ENCODE measurements at places on chromosomes 5 and 9.

DNA sequence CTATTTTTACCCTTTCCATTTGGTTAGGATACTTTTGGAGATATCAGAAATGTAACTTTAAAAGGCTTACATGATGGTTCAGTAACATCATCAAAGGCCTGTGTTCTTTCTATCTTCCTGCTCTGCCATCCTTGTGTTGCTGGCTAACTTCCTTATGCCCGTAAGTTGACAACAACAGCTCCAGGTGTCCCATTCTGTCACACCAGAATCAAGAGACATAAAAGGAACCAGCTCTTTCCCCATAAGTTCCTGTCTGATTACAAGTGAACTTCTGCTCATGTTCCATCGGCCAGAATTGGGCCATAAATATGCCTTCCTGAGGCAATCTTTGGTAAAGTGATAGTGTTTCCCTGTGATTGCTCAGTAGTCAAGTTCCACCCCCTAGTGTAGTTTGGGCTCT lies 92.4 kb downstream of the FAM170A start:
- no peak for DNase-seq

DNA sequence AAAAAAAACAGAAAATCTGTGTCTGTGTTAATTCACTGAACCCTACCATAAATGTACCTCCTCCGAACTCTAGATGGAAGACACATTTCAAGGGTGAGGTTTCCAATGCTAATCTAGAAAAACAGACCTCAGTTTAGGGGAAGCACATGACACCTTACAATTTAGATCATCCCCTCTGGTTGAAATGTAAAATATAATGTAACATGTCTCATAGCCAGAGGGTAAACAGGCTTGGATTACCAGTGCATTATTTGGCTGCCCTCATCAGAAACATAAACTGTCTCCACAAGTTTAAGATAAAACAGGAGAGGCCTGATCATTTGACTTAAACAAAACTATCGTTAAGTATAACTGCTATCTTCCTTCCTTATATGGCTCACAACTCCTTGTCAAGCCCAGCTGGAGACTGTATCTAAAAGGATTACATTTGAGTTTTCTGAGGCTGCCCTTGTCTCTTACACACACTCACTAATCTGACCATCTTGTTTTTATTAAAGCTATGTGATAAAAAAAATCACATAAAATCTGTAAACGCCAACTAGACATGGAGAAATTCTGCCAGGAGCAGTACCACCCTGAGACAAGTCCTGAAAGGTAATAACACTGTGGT lies 105.7 kb downstream of the LURAP1L start:
- DNase-seq: no peak

GRCh38 chr9:107738789-107739188 lies 249.2 kb upstream of the KLF4 start:
- DNase-seq: no peak

DNA sequence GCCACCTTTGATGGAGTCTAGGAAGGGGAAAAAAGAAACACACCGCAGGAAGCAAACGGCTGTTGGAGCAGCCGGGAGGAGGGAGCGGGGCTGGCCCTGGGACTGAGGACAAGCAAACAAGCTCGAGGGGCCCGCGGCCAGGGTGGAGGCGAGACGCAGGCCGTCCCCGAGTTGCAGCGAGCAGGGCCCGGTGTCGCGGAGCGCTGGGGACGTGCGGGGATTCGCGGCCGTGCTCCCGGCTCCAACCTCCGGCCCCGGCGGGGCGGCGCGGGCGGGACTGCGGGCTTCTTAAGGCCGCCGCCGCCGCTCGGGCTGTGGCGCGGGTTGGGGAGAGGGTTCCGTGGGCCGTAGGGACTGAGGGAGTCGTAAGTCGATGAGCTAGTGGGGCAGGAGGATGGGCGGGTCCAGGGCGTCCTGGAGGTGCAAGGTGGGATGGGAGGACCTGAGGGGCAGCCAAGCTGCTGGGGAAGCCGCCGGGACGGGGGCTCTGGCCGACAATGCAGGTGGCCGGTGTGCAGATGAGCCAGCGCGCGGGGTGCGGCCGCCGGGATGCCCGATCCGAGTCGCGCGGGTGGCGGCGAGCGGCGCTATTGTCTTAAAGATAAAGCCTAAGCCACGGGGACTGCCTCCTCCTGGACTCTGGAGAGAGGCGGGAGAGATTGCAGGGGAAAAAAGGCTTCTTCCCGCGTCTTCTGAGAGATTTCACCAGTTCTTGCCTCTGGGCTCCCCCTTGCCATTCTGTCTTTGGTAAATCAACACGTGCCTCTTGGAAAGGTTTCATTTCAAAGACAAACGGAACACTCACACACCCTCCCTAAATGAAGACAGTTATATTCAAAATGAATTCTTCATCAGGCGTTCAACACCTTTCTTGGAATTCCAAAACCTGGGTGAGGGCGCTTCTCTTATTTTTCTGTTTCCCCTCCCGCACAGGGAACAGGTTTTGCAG lies 1.6 kb upstream of the HAPLN1 start:
- DNase-seq: no peak

DNA sequence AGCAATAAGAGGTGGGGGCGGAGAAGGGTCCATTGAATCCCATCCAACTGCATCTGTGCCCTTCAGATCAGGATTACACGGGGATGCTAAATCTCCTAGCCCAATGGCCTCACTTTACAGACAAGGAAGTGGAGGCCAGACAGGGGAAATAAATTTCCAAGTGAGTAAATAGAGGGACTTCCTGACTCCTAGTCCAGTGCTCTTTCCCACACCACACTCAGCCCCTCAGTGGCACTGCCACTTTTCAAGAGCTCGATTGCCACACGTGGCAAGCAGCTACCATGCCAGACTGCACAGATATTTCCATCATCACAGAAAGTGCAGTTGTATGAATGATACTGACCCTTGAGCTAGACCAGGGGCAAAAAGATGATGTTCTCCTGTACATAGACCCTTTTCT lies 8.2 kb upstream of the TNIP1 start:
- DNase-seq: no peak

DNA sequence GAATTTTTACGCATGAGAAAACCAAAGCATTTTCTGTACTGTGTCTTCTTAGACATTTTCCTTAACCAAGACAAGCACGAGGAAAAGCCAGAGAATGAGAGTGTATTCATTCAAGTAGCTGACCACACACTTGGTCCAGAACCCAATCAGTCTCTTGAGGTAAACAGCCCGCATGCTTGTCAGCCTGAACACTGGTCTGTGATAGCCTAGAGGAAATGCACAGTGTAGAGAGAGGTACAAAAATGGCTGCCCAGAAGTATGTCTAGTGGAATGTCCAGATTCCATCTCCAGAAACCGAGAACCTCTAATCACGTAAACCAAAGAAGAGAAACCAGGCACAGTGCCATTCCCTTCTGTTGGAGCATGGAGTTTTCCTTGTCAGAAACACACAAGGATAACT lies 80.0 kb upstream of the SNX2 start:
- no peak for DNase-seq

DNA sequence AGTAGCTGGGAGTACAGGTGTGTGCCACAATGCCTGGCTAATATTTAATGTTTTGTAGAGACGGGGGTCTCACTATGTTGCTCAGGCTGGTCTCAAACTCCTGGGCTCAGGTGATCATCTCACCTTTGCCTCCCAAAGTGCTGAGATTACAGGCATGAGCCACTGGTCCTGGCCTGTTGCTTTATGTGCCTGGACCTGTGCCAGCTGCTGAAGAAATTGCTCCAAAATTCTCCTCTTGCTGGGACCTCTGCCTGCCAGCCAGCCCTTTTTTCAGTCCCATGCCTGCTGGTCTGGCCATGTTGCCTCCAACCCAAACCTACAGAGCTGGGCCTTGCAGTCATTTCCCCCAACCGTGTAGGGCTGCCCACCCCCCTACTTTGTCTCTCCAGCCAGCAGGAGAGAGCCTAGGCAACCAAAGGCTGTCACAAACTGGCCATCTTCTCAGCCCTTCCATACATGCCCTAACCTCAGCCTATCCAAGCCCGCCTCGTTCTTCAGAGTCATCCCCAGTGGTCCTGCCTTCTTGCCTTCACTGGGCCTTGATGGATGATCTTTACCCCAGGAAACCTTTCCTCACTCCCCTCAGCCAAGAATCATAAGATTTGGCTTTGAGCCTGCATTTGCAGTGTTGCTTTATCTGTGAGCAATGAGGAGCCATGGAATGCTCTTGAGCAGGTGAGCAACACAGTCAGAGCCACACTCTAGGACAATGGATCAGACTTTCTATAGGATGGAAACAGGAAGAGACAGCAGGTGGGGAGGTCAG lies 27.4 kb upstream of the SYNPO start:
- DNase-seq: no peak

- no peak for DNase-seq
These were observed 131.5 kb upstream of the NFIL3 start for GRCh38 chr9:91555132-91555531.
